Stimulated activated CD8-positive, alpha-beta memory T cell treated with anti-CD3 and anti-CD28 coated beads, Interleukin-4, amount 100 ng/mL, for 1 hour (primary cell): ENCODE measurements at places on chromosomes 5 and 9.

DNA sequence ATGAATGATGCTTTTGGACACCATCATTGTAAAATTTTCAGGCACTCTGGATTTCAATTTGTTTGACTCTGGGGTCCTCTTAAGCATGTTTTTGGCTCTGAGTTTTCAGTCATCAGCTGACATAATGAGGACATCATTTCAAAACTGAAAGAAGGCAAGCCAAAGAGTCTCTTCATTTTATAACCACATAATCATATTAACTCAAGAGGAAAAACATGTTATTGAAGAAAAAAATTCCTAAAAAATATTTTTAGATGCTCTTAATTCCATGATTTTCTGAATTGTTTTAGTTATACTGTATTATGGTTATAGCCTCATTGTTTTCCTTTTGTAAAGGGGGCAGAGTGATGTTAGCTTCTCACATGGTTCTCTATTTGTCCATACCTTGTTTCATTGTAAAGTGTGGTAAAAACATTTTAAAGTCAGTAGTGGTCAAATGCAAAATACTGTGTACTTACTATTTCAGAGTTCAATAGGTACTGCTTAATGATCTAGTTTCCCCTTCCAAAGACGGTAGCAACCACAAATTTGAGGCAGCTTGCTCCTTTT lies 472.1 kb downstream of the DMRT2 start:
- no peak for DNase-seq

- DNase-seq: no peak
These were observed 37.4 kb downstream of the RASGEF1C start for GRCh38 chr5:180171568-180172094.

DNA sequence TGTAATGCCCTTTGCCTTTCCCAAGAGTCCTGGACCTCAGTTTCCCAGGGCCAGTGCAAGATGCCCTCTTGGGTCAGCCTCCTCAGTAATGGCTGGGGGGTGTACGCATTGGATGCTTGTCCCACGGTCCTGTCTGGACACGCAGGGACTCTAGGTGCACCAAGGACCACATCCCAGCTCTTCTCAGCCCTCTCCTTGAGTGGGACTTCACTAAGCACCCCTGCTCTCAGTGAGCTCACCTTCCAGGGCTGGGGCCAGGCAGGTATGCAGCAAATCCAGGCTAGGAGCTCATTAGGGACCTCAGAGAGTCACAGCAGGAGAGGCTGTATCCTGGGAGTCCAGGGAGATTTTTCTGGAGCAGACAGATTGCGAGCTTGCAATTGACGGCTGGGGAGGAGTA lies 59.8 kb downstream of the MACROH2A1 start:
- DNase-seq: no peak

DNA sequence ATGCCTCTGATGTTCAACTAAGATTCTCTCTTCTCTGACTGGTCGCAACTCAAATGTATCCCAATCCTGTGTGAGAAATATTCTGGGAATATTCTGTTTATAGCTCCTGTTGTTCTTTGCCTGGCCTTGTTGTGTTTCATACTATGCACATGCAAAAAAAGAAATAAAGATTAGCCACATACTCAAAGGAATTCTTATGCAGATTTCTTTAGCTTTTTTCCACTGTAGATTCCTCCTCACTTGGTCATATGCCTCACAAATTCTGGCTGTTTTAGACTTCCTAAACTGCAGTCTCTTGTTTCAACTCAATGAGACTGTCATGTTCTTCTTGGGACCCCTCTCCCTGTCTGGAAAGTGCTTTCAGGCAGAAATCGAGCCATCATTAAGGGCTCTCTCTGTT lies 217.5 kb upstream of the SH3GL2 start:
- no peak for DNase-seq

DNA sequence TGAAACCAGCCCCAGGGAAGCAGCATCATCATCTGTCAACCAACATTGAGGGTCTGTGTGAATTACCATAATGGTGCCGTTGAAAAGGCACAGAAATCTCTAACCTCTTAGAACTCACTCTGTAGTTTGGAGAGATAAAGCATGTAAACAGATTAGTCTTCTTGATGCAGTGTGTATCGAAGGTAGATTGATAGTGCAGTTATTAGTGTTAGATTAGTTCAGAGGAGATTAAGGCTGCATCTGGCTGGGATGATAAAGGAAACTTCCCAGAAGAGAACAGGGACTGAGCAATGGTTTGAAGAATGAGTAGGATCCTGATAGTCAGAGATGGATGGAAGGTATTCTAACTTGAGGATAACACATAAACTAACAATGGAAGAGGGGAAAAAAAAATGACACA lies 651.5 kb downstream of the TLE1 start:
- no peak for DNase-seq
